ENCODE measurements at places on chromosomes 5 and 9.

DNA sequence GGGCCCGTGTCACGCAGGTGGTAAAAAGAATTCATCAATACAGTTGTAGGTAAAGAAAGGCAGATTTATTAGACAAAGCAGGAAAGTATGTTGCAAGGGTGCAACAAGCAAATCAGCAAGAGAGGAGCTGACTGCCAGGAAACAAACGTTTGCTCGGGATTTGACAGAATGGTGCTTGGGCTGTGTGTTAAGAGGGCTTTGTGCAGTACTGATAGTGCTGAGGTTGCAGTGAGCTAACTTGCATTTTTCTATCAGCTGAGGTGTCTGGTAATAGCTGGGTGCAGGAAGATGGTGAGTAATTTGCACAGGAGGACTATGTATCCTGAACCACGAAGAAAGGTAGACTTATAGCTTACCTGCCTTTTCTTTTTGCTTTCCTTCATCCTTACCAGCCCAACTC lies 3.9 kb upstream of the RARS1 start:
- no peak for DNase-seq

DNA sequence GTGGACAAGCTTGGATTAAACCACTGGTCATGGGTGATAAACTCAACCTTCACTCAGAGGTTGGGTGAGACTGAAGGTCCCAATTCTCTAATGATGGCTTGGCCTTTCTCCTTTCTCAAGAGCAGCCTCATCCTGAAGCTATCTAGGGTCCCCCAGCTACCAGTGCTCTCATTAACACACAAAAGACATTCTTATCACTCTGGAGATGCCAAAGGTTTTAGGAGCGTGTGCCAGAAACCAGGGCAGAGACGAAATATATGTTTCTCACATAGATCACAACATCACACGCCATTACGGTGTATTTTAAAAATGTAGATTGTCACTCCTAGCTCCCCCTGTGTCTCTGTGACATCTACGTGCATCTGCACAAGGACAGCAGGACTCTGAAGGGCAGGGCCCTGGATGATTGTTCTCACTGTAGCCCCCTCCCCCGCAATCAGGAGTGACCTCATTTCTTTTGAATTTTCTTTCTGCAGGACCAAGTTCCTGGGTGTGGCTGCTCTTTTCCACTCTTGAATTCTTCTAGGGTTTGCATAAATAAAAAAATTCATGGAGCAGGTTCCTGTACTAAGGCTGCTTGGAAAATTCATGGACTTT lies 311.3 kb downstream of the GADD45G start:
- no peak for DNase-seq

DNA sequence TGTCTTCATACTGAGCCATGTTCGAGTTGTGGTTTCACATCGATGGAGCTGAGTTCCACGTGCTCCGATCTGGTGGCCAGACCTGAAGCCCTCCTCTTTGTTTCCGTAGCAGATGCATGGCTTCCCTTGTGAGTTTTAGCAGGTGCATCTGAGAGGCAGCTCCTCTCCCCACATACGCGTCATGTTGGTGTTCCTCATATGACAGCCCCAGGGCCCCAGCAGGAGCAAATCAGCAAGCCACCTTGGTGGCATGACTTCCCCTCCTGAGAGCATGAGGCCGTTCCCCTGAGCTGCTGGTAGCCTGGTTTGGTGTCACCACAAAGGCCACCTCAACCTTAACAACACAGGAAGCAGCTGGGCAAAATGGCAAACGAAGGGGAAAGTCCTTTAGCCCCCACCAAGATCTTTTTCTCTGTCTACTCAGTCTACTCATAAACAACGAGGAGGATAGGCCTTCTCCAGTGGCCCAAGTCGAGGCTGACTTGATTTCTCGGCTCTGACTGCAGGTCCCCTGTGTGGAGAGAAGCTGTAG lies 5.9 kb downstream of the CYFIP2 start:
- peak; percentile 77 for DNase-seq

- DNase-seq, result no peak
Measured at GRCh38 chr9:129368444-129368978, 190.4 kb upstream of the IER5L start.

DNA sequence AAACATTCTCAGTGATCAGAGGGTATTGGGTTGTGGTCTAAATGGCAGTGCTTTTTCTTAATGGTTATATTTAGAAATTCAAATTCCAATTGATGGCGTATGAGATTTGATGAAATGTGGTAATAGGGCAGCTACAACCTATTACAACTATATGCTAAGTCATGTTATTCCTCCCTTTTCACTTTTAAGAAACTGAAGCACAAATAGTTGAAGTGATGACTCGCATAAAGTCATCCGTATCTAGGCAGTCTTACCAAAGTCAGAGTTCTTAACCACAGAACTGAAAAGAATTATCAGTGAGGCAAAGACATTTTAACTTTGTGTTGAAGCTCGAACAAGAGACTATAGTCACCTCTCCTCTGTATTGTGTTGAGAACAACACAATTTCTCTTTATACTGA lies 28.2 kb downstream of the C9orf152 start:
- DNase-seq, result no peak

- DNase-seq, result no peak
Measured at GRCh38 chr5:128317481-128317880, 220.6 kb downstream of the FBN2 start.

DNA sequence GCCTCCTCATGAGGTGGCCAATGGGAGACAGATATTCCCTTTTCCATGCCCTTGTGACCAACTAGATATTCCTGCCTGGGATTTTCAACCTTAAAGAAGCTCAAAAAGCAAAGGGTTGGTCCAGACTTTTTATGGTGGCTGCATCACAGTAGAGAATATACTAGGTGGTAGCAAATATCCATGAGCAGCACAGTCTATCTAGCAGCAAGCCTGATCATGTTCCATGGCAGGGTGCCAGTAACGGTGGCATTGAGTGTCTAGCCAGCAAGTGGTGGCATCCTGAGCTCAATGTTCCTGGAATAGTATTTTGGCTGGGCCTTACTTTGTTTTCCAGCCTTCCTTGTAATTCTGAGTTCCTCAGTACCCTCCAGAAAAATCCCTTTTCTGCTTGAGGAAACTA lies 25.8 kb downstream of the CDC25C start:
- no peak for DNase-seq

DNA sequence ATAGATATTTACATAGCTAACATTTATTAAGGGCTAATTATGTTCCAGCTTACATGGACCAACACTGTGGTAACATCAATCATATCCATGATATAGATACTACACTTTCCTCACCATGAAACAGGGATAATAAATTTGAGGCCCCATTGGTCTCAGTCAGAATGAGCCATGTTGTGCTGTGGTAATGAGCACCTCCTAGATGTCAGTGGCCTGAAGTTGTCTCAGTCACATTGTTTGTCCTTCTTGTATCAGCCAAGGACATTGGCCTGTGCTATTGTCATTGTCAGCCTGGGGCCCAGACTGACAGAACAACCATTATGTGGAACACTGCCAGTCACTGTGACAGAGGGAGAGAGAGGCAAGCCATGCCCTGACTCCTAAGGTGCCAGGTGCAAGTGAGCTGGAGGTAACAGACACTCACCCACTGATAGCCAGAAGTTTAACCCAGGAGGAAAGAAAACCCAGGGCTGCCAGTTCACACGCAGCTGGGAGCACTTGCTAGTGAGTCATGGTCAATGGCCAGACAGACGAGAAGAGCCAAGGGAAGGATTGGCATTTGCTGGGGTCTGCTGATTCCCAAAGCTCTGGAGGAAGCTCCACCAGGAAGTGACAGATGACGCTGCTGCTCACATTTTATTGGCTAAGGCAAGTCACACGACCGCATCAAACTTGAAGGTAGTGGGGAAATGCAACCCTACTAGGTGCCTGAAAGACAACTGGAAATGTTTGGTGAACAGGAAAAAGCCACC lies 224.2 kb downstream of the MELK start:
- DNase-seq, result no peak

GRCh38 chr5:66788556-66788955 lies 192.4 kb downstream of the MAST4 start:
- DNase-seq, result no peak

DNA sequence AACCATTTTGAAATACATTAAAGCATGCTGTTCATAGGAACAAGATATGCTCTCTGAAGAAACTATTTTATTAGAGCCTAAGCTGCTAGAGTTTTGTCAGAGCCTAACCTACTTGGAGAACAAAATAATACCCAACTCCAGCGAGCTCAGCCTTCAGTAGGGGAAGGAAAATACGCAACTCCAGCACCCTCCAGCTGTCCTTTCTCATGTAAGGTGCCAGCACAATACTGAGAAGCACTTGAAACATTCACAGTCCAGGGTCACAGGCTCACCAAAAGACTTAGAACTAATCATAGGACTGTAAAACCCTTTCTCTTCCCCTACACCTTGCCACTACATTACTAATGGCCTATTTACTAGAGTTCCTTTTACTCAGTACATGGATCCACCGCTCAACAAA lies 18.9 kb downstream of the DPYSL3 start:
- no peak for DNase-seq

GRCh38 chr5:146173597-146173996 lies 8.9 kb downstream of the LARS1 start:
- DNase-seq, result no peak
